EL (cell line): ENCODE measurements at places on chromosomes 2 and 18.

- DNase-seq: no peak
These were observed 15.9 kb upstream of the C1QL2 start for GRCh38 chr2:119174216-119174992.

DNA sequence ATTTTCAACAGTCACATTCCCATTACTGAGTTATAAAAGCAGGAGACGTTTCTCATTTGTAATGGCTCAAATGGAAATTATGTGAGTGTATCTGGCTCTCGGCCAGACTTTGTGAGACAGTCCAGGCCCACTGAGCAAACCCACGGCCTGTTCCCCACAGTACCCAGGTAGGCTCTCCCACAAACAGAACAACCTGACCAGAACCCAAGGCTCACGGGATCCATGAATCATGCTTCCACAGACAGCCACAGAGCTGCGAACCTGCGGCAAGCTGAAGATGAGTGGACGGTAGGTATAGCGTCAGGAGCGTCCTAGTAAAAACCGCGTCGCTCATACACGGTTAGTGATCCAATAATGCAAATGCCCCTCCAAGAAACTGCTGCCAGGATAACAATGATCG lies 34.2 kb downstream of the NDUFA10 start:
- no peak for DNase-seq

GRCh38 chr2:235047171-235048160 lies 95.6 kb downstream of the SH3BP4 start:
- DNase-seq: no peak

DNA sequence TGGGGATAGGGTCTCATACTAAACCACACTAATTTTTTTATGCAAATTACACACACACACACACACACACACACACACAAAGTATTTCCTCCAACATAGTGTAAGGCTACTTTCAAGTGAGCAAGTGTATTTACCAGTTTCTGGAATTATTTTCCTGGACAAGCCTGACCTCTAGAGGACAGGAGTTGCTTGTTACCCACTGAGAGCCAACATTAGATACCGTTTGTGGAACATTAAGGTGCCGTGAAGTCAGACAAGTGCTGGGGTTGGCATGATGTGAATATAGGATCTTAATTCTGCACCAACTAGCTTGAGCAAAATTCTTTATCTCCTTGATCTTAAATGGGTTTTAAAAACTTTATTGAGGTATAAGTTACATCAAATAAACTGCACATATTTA lies 39.3 kb upstream of the SERPINB2 start:
- peak; percentile 74 for DNase-seq

- DNase-seq: no peak
These were observed 54.6 kb downstream of the FANCL start for GRCh38 chr2:58186501-58186900.

GRCh38 chr2:60262178-60262577 lies 291.3 kb downstream of the BCL11A start:
- no peak for DNase-seq

DNA sequence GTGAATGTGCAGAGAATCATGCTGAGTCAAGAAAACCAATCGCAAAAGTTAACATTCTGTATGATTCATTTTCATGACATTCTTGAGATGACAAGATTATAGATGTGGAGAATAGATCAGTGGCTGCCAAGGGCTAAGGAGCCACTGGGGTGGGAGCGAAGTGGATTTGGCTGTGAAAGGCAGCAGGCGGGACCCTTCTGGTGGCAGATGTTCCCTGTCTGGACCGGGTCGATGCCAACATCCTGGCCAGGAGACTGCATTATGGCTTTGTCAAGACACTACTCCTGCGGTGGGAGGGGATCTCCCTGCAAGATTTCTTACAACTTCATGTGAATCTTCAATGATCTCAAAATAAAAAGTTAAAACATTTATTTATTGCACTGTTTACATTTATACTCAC lies 427.9 kb downstream of the GALR1 start:
- DNase-seq: no peak

- DNase-seq: peak; percentile 63
These were observed 669 bp downstream of the LNPK start for GRCh38 chr2:176001281-176001915.

DNA sequence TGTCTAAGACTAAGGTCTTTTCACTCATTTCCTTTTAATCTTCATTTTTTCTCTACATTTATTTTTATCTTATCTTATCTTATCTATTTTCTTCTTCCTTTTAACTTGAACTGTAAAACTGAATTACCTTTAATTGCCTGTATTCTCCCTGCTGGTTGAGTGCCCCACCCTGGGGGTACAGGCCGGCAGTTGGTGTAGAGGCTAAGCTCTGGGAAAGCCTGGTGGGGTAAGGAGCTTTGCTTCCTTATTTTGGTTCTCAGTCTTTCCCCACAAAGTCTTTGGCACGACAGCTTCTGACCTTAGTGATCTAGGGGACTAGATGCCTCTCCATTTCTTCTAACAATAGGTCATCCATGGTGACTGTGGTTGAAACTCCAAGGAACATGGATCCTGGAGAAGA lies 26.8 kb upstream of the HAAO start:
- DNase-seq: no peak

DNA sequence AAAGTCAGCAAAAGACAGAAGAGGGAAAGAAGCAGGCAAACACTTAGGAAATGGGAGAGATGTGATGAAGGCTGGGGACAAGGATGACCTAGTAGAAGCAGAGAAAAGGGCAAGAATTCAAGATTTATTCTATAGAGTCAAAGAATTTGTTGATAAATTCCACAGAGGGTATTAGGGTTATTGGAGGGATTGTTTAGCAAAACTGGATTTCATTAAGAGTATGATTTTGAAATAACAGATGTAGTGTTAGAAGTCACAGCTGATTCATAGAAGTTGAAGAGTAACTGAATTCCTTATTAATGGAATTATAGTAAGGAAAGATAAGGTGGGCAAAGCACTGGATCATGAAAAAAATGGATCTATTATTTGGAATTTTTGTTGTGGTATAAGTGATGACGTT lies 48.6 kb downstream of the CEP192 start:
- no peak for DNase-seq

- no peak for DNase-seq
These were observed 256.1 kb downstream of the NCKAP5 start for GRCh38 chr2:133312038-133312729.

DNA sequence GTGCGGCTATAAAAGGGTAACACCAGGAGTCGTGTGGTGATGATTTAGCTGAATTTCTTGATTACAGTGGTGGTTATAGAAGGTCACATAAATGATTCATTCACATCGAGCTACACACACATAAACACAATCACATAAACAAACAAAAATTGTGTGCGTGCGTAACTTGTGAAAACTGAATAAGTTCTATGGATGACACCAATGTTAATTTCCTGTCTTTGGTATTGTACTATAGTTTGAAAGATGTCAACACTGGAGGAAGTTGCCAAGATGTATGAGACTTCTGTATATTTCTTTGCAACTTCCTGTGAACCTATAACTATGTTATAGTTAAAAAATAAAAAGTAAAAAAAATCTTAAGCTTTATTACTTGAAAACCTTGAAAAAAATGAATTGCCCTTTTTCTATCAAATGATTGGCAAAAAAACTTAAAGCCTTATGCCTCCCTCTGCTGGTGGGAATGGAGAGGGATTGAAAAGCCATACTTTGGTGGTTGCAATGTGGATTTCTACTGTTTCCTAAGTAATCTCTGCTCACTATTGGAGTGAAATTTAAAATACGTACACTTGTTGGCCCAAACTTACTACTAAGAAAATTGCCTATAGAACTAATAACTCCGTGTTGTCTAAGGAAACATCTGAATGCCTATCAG lies 227.7 kb downstream of the RPIA start:
- DNase-seq: peak; percentile 10

DNA sequence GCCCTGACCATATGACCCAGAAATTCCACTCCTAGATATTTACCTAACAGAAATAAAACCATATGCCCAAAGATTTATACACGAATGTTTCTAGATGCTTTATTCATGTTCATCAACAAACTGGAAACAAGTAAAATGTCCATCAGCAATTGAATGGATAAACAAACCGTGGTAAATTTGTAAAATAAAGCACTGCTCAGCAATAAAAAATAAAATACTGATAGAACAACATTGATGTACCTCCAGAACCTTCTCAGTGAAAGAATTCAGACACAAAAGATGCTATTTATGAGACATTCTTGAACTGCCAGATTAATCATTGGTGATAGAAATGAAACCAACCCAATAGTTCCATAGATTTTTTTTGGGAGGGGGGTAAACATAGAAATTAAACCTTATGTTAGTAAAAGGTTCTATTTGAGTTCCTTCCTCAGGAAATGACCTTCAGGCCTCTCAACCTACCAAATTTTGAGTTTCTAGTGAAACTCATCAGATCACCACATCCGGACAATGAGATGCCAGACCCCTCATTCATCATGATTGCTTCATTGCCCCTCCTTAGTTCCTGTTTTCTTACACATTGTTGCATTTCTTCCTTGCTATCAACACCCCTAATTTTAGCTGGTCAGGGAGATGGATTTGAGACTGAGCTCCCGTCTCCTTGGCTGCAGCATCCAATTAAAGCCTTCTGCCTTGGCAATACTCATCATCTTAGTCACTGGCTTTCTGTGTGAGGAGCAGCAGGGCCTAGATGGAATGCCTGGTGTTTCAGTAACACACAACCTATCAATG lies 203.5 kb downstream of the LPIN1 start:
- DNase-seq: no peak

- DNase-seq: no peak
These were observed 505.3 kb upstream of the SLC39A10 start for GRCh38 chr2:195151711-195152110.

DNA sequence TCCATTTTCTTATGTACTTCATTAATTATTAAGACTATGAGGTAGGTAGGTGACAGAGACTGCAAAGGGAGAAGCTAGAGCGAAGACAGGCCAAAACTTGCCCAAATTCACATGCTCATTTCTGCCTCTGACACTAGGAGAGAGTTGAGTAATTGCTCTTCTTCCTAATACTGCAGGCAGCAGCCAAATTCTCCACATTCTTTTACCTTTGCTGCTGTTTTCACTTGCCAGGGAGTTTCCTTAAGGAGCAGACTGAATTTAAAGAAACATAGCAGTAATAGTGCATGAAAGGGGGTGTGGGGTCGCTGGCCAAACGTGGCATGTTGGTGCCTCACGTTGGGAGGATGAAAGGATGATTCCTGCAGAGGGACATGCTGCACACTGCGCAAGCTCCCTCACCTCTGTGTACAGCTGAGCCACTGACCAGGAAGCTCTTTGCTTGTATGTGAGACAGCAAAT lies 12.3 kb downstream of the CRIM1 start:
- DNase-seq: peak; percentile 57

- no peak for DNase-seq
These were observed 12.6 kb upstream of the NCK2 start for GRCh38 chr2:105732101-105732500.

GRCh38 chr18:4441098-4441497 lies 14.0 kb downstream of the DLGAP1 start:
- DNase-seq: no peak

GRCh38 chr2:70356941-70357683 lies 55.2 kb upstream of the FAM136A start:
- no peak for DNase-seq

DNA sequence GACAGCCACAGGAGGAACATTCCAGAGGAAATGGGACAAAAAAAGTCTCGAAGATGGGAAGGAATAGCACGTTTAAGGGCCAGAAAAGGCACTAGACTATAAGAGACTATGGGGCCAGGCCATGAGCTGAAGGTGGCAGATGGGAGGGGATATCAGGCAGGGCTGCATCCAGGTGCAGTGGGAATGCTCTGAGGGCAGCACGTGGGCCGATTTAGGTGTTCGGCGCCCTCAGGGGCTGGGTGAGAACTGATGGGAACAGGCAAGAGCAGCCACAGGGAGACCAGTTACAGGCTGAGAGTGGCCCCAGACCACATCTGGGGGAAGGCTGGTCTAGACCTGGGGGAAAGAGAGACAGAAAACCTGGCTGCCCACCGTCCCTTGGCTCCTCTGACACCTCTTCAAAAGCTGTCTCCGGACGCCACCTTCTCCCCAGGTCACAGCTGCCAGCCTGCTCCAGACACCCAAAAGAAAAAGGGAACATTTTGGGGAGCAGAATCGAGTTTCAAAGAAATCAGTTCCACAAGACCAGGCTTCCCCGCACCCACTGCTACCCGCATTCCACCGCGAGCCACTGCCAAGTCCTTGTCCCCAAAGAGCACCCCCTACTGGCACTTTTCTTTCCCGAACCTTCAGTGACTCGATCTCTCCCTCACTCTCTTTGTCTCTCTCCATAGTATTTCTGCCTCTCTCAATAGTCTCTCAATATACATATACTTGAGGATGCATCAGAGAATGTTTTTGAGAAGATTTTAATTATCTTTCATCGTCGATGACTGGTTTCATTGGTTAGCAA lies 190.1 kb upstream of the AGAP1 start:
- no peak for DNase-seq

DNA sequence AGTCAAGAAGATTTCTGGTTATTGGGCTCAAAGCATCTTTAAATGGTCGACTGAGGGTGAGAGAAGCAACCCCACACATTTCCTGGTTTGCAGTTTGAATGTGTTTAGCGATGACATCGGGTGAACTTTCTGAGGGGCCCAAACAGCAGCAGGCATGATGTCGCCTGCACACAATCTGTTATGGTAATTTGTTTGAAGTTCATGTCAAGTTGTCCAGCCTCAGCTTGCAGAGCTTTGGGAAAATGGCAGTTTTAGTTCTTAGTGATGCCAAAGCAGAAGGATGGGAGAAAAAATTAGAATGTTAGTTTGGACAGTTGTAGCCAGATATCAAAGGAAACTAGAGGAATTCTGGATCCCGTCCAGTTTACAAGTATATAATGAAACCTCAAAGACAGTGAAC lies 284.6 kb downstream of the MBD5 start:
- DNase-seq: no peak

DNA sequence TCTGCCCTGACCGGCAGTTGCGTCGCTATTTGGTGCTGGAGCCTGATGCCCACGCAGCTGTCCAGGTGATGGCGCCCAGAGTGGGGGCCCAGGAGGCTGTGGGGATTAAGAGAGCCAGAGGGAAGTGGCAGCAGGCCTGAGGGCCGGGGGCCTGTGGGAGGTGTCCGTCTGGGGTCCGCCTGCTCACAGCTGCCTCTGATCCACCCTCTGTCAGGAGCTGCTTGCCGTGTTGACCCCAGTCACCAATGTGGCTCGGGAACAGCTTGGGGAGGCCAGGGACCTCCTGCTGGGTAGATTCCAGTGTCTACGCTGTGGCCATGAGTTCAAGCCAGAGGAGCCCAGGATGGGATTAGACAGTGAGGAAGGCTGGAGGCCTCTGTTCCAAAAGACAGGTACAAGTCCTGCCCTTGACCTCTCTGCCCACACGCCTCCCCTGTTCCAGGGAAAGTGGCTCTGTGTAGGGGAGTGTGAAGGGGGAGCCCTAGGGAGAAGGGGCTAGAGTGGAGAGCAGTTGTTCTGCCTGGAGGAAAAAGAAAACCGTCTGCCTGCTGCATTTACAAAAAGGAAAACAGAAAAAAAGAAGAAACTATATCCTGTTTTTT lies 11.6 kb downstream of the STK11IP start:
- no peak for DNase-seq

- no peak for DNase-seq
These were observed at the start of gene DSG2 for GRCh38 chr18:31497836-31498573. TSS of gene DSG2 (plus strand) at chr18:31498177. CDS start at chr18:31498252, 75 bp downstream.

GRCh38 chr2:69122271-69122670 lies 109.3 kb downstream of the ANTXR1 start:
- peak; percentile 67 for DNase-seq
